ENCODE measurements at places on chromosomes 3 and 15.

DNA sequence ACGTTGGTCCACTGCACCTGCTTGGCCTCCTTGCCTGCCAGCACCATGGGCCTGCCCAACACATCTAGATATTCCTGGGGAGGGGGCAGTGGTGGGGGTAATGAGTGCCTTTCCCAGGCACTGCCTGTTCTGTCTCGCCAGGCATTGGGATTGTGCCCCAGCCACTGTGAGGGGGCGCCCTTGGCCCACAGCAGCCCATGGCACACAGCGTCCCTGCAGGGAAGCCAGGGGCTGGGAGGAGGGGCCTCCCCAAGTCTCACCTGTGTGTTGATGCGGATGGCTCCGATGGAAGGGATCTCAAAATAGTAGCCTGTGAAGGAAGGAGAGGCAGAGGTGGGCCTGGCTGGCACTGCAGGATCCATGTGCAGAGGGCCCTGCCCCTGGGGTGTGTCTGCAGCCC, 18.7 kb upstream of the TMEM115 start:
- DNase-seq = no peak

GRCh38 chr15:69046781-69047180, 32.3 kb downstream of the NOX5 start:
- DNase-seq = peak; percentile 8

- DNase-seq = no peak
Observed at GRCh38 chr3:7489417-7489816, 628.5 kb downstream of the GRM7 start.

DNA sequence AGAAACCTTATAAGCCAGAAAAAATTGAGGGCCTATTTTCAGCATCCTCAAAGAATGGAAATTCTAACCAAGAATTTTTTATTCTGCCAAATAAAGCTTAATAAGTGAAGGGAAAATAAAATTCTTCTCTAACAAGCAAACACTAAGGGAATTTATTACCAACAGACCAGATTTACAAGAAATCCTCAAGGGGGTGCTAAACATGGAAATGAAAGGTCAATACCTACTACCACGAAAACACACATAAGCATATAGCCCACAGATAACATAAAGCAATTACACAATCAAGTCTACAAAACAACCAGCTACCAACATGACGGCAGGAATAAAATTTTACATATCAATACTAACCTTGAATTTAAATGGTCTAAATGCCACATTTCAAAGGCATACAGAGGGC, 883.5 kb downstream of the SI start:
- no peak for DNase-seq

DNA sequence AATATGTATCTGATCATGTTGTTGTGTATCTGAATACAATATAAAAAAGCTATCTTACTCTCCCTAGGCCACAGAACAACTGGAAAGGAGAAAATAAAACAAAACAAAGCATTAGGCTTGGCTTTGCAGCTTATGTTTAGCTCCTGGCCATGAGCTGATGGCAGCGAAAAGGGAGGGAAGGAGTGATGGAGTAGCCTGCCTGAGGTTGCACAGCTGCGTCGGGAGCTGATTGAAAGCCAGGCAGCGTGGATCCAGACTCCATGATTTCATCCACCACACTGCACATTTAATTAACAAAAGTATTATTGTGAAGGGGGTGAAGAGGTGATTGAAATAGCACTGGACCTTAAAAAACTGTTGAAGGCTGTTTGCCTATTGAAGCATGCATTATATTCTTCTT, 212.2 kb downstream of the GABRG3 start:
- DNase-seq = no peak

DNA sequence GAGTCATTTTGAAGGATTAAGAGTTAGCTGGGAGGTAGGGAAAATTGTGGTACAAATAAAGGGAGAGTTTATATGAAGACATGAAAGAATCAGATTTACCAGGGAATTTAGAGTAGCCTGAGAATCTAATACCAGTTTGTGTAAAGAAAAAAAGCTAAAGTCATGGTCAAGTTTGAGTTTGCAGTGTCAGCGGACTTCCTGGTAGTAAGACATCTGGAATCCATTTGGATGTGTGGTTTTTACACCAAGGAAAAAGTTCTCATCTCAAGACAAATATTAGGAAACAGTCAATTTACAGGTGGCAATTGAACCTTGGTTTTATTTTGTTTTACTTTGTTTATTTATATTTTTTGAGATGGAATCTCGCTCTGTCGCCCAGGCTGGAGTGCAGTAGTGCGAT, 1.5 kb upstream of the P2RY12 start:
- no peak for DNase-seq

- DNase-seq = peak; percentile 3
Observed at GRCh38 chr3:50428007-50428633, 68.8 kb upstream of the TMEM115 start.

DNA sequence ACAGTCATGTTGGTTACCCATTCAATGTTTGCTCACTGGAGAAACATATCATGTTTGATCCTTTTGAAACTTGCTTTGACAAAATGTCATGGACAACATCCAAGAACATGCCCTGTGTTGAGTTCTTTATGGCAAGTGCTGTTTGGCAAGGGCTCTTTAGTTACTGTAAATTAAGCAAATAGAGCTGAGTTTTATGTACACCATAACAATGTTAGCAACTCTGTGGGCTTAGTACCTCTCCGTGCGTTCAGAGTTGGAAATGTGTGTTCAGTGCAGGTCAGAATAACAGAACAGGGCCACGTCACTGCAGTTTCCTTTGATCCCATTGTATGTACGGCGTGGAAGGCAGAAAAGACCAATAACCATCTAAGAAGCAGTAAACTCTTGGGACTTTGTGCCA, 132.5 kb downstream of the MYRIP start:
- no peak for DNase-seq

GRCh38 chr3:38157595-38157994, 7.7 kb upstream of the OXSR1 start:
- DNase-seq = peak; percentile 28
